ENCODE measurements at places on chromosomes 1 and 21.

- DNase-seq: no peak
These were observed 25.8 kb downstream of the OSBPL9 start for GRCh38 chr1:51642739-51643142.

DNA sequence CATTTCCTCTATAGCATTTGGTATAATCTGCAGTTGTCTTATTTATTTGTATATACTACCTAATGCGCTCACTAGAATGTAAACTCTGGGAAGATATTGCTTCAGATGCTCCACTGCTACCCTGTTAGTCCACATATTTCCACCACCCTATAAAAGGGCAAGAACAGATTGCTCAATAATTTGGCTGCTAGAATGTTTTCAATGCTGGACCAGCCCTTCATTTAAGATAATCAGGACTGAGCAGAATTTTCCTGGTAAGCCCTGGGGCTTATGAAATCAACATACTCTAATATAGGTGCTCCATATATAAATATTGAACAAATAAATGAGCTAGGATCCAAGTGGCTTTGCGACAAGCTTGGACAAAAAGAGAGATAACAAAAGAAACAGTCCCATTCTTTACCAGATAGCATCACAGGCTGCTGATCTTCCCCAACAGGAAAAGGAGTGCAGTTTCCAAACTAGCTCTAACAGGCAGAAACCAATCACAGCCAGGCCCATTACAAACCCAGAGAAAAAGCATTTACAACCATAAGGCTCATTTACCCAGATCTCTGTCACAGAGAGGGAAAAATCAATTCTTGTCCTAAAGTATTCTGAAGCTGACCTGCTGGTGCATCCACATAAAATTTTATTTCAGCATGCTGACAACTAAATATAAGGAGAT lies 8.3 kb downstream of the BCAR3 start:
- no peak for DNase-seq

DNA sequence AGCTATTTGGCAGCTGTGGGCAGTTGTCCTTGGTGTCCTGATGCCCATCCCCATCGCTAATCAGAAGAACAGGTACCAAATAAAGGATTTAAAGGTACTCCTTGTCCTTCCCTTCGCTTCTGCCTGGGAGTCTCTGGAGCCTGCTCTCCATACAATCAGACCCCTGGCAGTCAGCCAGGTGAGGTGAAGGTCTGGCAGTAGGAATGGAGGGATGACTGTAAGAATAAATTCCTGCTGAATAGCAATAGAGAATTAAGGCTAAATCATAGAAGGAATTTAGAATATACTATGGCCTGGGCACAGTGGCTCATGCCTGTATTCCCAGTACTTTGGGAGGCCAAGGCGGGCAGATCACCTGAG lies 9.2 kb downstream of the THBS3 start:
- DNase-seq: no peak

- no peak for DNase-seq
These were observed 476.3 kb upstream of the ZRANB2 start for GRCh38 chr1:71557138-71557537.
